ELR (cell line): ENCODE measurements at places on chromosomes 16 and 17.

DNA sequence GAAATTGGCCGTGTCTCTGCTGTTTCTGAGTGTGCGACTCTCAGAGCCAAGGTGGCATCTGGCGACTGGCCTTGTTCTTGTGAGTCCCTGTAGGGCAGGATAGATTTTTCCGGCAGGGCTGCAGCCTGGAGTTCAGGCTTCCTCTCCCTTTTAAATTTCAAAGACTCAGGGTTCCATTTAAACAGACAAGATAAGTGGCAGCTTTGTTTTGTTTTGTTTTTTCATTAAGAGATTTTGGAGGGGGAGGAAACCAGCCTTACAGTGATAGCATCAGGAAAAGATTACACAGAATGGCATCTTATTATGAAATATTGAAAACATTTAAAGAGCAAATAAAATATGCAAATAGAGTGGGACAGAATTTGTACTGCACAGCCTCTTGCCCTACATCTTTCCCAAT lies 151.3 kb downstream of the RPTOR start:
- no peak for DNase-seq

DNA sequence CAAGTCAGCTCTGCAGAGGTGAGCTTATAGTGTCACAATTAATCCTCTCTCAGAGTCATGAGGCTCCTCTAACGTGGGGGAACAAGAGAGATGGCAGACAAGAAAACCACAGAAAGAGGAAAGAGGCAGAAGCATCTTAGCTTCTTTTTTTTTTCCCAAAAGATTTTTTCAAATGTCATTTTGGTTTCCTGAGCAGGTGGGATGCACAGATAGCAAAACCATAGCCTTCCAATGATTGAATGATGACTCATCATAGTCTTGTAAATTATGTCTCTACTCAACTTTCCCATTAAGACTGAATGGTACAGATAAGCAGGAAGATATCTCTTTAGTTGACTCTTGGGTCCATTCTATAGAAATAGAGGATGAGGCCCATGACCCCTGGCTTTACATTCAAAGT lies 162.8 kb upstream of the ZFHX3 start:
- no peak for DNase-seq

GRCh38 chr17:56597495-56597990 lies 4.0 kb downstream of the NOG start:
- peak; percentile 60 for DNase-seq

DNA sequence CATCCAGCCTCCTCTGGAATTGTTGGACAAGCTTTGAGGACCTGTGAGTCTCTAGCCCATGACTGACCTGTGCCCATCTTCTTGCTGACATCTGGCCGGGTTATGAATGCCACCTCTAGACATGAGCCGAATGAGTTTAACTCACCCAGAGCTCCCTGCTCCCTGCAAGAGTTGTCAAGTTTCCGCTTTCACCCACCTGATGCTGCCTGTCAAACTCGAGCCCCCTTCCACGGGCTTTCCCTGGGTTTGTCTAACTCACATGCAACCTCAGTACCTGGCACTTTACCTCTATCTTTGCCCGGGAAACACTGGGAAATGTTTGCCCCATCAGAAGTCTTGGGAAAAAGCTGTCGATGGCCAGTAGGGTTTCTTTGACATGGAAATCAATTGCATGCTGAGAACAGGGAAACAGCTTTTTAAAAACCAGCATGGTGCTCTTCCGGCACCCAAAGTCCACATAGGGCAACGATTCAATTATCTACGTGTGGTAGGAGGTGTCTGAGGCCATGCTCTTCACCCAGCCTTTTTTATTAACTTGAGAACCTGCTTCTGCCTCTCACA lies 33.8 kb upstream of the DNAH17 start:
- DNase-seq = no peak

DNA sequence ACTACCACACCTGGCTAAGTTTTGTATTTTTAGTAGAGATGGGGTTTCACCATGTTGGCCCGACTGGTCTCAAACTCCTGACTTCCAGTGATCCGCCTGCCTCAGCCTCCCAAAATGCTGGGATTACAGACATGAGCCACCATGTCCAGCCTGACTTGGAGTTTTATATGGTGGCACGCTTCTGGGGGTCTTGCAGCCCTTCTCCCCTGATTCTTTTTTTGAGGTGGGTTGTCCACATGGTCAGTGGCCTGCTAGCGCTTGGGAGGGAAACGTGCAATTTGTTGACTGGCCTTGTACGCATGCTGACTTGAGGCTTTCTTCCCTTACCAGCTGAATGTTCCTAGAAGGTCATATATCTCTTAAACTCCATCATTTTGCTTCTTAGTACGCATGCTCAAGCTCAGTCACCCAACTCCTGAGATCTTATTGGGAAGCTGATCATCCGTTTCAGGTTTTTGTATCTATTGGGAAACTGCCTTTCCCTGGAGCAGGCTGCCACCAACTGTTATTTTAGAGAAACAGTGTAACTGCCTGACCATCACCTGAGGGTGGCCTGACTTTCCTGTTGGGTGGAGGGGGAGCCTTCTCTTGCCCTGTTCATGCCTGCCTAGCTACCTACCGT lies 13.7 kb upstream of the LDHD start:
- peak; percentile 30 for DNase-seq

DNA sequence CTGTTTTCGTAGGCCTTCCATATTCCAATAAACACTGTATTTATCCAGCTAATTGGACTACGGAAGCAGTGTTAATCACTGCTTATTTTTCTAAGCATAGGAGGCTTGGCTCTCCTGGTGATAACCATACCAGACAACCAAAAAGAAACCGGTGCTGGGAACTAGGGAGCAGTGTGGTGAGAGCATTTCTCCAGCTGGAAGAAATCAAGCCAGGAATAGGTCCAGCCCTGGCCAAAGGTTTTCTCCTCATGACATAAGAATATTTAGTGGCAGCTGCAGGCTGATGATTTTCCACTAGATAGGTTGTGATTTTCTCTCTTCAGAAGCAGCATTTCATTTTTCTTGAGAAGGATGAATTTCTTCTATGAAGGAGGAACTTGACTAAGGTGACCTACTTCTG lies 141.5 kb downstream of the TRIM37 start:
- DNase-seq = no peak

GRCh38 chr17:74165797-74166365 lies 37.6 kb upstream of the RPL38 start:
- no peak for DNase-seq

GRCh38 chr16:49440156-49441065 lies 66.8 kb downstream of the C16orf78 start:
- no peak for DNase-seq

GRCh38 chr17:27218041-27218440 lies 75.9 kb upstream of the WSB1 start:
- no peak for DNase-seq

GRCh38 chr17:75633486-75634375 lies 497 bp downstream of the SMIM5 start:
- DNase-seq = peak; percentile 93

- peak; percentile 37 for DNase-seq
Observed at GRCh38 chr16:14456793-14457481, 173.1 kb downstream of the PARN start.

DNA sequence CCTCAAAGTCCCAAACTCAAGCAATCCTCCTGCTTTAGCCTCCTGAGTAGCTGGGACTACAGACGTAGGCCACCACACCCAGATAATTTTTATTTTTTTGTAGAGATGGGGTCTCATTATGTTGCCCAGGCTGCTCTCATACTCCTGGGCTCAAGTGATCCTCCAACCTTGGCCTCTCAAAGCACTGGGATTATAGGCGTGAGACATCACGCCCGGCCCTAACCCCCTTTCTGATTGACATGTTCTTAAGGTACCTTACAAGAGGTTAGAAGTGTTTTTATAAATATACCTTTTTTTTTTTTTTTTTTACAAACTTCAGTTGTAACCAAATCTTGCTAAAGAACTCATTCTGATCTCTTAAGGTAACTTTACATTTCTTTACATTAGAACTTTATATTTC lies 64.8 kb downstream of the GNA13 start:
- DNase-seq = no peak

GRCh38 chr16:27339180-27339579 lies 25.4 kb downstream of the IL4R start:
- no peak for DNase-seq

- DNase-seq = peak; percentile 11
Observed at GRCh38 chr16:54630284-54630967, 300.2 kb upstream of the IRX5 start.

GRCh38 chr17:81391936-81392908 lies 3.0 kb upstream of the BAHCC1 start:
- no peak for DNase-seq

GRCh38 chr16:66085651-66086050 lies 280.8 kb upstream of the CDH5 start:
- DNase-seq = no peak

DNA sequence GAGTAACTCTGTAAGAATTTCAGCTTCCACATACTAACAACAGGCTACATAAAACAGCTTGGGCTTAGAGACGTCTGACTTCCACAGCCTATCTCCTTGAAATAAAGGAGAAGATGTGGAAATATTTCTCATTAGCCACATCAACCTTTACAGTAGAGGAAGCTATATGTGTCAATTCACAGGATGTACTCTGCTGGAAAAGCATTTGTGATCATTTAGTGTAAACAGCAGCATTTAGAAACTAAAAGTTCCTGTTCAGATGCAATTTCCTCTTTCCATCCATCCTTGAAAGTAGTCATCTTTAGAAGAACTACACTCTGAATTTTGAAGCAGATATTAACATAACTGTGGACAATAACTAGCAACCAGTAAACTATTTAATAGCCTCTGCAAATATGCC lies 46.2 kb downstream of the XPO6 start:
- DNase-seq = no peak

DNA sequence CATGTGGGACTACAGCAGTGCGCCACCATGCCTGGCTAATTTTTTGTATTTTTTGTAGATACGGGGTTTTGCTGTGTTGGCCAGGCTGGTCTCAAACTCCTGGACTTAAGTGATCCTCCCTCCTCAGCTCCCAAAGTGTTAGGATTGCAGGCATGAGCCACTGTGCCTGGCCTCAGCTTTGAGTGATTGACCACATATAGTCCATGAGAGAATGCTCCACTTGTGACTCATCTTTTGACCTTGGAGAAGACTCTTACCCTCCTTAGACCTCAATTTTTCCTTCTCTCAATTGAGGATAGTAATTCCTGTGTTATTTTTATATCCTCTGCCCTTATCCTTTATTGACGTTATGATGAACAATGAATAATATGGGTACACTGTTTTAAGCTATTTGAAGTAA lies 30.9 kb upstream of the DUSP14 start:
- peak; percentile 87 for DNase-seq

- DNase-seq = peak; percentile 67
Observed at GRCh38 chr16:72561-73548, at the start of gene RHBDF1. Gene RHBDF1 (minus strand): TSS chr16:72631. CDS start chr16:65015, 7,616 bp downstream.

- no peak for DNase-seq
Observed at GRCh38 chr17:82696916-82697807, 1.3 kb downstream of the RAB40B start.

- no peak for DNase-seq
Observed at GRCh38 chr16:73879621-73880020, 417.0 kb upstream of the PSMD7 start.

- peak; percentile 97 for DNase-seq
Observed at GRCh38 chr16:88264641-88265285, 118.0 kb upstream of the ZNF469 start.

GRCh38 chr16:85908444-85908843 lies 9.5 kb downstream of the IRF8 start:
- no peak for DNase-seq

- peak; percentile 82 for DNase-seq
Observed at GRCh38 chr17:78168242-78168902, at the start of gene SYNGR2. Gene SYNGR2 (plus strand): TSS chr17:78168581. CDS start chr17:78168617, 36 bp downstream.

- DNase-seq = no peak
Observed at GRCh38 chr17:48609759-48610281, 997 bp downstream of the HOXB7 start.

- DNase-seq = no peak
Observed at GRCh38 chr17:43410557-43411368, 12.0 kb downstream of the ARL4D start.

DNA sequence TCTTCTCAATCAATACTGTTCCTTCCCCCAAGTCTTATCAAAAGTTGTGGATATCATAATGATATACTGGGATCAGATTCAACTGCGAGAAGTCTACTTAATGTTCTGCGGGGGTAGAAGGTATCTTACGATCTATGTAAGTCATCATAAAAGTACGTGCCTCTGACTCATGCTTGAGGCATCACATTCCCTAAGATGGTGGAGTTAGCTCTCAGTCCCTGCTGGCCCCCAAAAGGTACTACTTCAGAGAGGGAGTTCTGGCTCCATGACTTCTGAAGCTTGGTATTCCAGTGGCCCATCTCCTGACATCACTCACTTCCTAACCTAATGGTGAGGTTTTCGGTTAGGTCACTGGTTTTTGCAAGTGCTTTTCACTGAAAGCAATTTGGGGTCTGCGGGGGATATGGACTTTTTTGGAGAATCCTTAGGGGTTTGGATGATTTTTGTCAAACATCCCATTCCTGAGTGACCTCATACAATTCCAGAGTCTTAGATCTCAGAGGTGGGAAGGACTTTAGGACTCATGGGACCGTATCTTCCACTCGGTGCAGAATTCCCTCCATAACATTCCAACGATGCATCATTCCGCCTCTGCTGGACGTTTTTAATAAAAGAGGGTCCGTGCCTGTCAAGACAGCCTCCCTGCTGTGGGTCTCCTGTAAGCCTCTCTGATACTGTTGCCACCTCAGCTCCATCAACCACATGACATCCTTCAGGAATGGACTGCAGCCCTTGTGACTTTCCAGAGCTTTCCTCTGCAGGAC lies 74.3 kb downstream of the DYNLRB2 start:
- DNase-seq = peak; percentile 95

DNA sequence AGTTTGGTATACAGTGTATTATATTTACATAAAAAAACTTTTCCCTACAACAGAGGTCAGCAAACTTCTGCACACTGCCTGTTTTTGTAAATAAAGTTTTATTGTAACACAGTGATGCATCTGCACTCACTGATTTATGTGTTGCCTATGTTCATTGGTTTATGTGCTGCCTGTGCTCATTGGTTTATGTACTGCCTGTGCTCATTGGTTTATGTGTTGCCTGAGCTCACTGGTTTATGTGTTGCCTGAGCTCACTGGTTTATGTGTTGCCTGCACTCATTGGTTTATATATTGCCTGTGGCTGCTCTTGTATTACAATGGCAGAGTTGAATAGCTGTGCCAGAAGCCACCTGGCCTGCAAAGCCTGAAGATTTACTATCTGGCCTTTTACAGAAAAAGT lies 81.6 kb downstream of the MYH11 start:
- peak; percentile 41 for DNase-seq
